ENCODE measurements at places on chromosomes 3 and 15.

- DNase-seq, result no peak
These were observed 19.1 kb upstream of the GLCE start for GRCh38 chr15:69141286-69141701.

GRCh38 chr3:130517602-130518001 lies 625 bp downstream of the COL6A6 start:
- DNase-seq, result no peak

GRCh38 chr3:172312001-172312400 lies 136.3 kb downstream of the GHSR start:
- no peak for DNase-seq

- DNase-seq, result no peak
These were observed 32.1 kb upstream of the TJP1 start for GRCh38 chr15:29854413-29854812.

- DNase-seq, result no peak
These were observed 63.9 kb downstream of the NFKBIZ start for GRCh38 chr3:101913168-101913567.

Data from activated CD8-positive, alpha-beta memory T cell treated with anti-CD3 and anti-CD28 coated beads for 4 hours (primary cell).